ENCODE measurements at places on chromosomes 3 and 15. TPM values are rescaled to one million over a fixed set of nuclear protein-coding genes. Genes with fewer than 3 reads are reported as not detected.

Gene PRR20G
- not detected for total RNA-seq

DNA sequence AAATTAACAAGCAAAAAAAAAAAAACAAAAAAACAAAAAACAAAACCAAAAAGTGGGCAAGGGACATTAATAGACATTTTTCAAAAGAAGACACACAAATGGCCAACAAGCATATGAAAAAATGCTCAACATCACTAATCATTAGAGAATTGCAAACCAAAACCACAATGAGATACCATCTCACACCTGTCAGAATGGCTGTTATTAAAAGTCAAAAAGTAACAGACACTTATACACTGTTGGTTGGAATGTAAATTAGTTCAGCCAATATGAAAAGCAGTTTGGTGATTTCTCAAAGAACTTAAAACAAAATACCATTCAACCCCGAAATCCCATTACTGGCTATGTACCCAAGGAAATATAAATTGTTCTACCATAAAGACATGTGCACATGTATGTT, 222.4 kb upstream of the CD96 start:
- no peak for DNase-seq

GRCh38 chr3:30826531-30826942, 67.9 kb downstream of the GADL1 start:
- no peak for DNase-seq

- DNase-seq = peak; percentile 69
These were observed 17.9 kb downstream of the KBTBD13 start for GRCh38 chr15:65094294-65094995.

Gene PLD1
- total RNA-seq = 35.6 TPM

Gene WDR72
- total RNA-seq = not detected

- no peak for DNase-seq
These were observed 32.8 kb upstream of the ST3GAL6 start for GRCh38 chr3:98730338-98730737.

DNA sequence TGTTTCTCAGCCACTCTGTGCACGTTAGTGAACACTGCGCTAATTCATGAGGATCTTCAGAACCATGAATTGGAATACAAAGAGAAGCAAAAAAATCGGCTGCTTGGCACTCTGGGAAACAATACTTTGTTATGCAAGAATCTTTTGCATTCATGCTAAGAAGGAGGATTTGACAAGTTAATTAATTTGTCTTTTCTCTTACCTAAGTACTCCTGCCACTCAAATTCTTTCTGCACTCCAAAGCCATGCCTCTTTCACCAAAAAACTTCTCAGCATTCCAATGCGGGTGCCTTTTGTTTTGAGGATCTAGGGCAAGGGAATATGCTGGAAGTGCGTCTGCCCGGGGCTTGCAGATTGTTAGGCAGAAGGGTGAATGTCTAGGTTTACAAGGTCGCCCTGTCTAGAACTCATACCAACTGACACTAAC, 11.3 kb upstream of the KAT2B start:
- no peak for DNase-seq

DNA sequence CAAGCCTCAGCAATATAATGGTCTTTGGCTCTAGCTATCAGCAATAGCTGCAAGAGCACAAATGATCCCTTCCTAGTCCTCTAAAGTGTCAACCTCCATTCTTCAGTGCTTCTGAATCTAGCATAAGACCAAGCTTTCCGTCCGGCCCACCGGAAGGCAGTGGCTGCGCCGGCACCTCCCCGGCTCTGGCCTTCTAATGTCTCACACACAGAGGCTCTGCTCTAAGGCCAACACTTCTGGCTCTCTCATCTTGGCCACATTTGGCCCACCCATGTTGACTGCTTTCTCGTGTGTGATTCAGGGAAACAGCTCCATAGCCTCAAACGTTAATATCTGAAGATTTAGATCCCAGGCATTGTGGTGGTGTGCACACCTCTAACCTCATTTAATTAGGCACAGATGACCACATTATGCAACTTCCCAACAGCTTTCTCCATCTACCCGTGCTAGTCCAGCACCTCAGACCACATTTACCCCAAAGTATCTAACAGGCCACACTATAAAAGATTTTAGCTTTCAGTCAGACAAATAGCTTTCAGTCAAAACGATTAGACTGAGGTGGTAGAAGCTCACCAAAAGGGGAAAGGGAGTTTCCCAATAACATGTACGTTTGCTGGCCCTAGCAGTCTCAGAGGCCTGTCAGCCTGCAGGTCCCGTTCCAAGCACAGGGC, 19.3 kb downstream of the SLC51A start:
- no peak for DNase-seq

Gene PYGO1
- total RNA-seq = 4.4 TPM

Gene CCNB2
- total RNA-seq = 5.9 TPM

Gene LRRC31
- total RNA-seq = not detected

DNA sequence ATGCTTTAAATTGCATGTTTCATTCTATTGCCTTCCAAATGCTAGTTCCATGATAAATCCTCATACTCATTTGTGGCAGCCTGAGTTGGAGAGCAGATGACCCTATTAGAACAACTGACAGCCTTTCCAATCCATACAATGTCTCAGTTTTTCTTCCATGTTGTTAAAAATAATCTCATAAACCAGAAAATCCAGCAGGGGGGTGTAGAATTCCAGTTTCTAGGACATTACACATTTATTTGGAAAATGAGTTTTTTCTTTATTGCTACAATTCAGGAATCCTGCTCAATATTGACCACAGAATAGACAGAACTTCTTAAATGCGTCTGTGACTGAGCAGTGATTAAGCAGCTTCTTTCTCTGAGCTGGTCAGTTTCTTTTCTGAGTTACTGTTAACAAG, 174.2 kb upstream of the ATP10A start:
- no peak for DNase-seq

GRCh38 chr15:76930831-76931396, 635 bp upstream of the RCN2 start:
- no peak for DNase-seq

GRCh38 chr15:68380456-68380855, 51.5 kb downstream of the ITGA11 start:
- DNase-seq = peak; percentile 64

- no peak for DNase-seq
These were observed 461.3 kb downstream of the AGBL1 start for GRCh38 chr15:86540840-86541467.

- no peak for DNase-seq
These were observed 87.0 kb upstream of the LMOD3 start for GRCh38 chr3:69209413-69209812.

Gene VILL
- total RNA-seq = 7.9 TPM

DNA sequence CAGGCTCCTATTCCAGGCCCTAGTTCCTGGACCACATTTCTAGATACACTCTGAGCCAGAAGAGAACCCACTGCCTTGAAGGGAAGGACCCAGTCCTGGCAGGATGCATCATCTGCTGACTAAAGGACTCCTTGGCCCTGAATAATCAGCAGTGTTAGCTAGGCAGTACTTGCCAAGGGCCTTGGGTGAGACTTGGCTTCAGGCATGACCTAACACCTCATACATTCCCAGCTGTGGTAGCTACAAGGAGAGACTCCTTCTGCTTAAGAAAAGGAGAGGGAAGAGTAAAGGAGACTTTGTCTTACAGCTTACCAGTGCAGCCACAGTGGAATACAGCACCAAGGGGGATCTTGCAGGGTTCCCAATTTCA, 26.4 kb downstream of the PEAK1 start:
- DNase-seq = no peak

Gene SNTN
- total RNA-seq = not detected

DNA sequence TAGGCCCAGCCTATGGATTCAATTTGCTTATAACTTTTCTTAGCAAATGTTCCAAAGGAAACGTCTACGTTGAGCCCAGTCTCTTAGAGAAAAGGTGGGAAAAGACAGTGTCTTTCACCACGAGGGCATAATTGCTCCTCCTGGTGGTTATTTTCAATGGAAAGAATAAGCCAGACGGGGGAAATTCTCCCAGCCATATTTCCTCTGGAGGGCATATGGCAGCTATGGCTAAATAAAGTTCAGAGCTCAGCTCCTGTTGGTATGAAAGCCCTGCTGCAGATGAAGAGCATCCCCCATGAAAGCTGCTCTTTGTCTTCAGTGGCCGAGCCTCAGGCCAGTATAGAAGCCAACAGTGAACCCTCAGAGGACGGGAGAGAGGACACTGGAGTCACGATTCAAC, 297.9 kb downstream of the RYR3 start:
- no peak for DNase-seq
